Stimulated activated CD8-positive, alpha-beta memory T cell treated with anti-CD3 and anti-CD28 coated beads, Interleukin-15, amount 100 ng/mL, for 24 hours (primary cell): ENCODE measurements at places on chromosomes 2 and 18.

- DNase-seq, result no peak
Measured at GRCh38 chr2:169716238-169716886, 17.3 kb upstream of the KLHL23 start.

- DNase-seq, result no peak
Measured at GRCh38 chr2:8693157-8693821, 11.4 kb downstream of the ID2 start.

- no peak for DNase-seq
Measured at GRCh38 chr18:63040788-63041410, 278.7 kb downstream of the BCL2 start.

DNA sequence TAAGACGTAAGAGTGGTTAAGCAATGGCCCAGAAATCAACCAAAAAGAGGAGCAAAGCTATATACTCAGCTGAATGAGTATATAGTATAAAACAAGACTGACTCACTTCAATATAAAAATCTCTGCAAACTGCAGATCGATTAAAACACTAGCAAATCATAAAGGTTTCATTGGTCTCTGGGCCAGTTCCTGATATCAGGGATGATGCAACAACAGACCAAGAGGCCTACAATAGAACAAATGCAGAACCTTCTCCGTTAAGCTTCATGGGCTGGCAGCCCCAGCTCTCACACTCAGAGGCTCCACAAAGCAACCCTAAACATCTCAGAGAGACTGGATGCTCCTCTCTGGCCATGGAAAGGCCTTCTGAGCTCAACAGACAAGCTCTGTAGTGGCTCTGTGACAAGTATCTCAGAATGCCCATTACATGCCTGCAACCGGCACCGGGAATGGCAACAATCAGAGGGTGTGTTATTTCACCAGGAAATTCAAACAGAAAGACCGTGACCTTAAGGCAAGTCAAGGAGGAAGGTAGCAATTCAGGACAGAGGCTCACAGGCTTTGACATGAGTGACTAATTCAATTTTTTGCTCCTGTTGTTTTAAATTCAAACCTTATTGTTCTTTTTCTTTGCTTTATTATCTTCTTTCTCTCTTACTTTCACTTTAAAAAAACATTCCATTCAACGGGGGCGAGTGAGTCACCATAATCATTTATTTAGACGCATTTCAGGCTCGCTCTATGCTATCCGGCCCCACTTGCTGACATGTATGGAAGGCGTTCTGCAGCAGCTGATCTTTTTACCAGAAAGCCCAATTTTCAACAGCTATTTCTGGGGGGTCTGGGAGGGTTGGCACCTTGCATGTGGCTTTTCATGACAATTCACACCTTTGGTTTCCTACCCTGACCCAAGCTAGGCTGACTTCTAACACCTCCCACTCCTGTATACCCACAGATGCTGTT is 15.1 kb downstream of the CYRIA start:
- no peak for DNase-seq

DNA sequence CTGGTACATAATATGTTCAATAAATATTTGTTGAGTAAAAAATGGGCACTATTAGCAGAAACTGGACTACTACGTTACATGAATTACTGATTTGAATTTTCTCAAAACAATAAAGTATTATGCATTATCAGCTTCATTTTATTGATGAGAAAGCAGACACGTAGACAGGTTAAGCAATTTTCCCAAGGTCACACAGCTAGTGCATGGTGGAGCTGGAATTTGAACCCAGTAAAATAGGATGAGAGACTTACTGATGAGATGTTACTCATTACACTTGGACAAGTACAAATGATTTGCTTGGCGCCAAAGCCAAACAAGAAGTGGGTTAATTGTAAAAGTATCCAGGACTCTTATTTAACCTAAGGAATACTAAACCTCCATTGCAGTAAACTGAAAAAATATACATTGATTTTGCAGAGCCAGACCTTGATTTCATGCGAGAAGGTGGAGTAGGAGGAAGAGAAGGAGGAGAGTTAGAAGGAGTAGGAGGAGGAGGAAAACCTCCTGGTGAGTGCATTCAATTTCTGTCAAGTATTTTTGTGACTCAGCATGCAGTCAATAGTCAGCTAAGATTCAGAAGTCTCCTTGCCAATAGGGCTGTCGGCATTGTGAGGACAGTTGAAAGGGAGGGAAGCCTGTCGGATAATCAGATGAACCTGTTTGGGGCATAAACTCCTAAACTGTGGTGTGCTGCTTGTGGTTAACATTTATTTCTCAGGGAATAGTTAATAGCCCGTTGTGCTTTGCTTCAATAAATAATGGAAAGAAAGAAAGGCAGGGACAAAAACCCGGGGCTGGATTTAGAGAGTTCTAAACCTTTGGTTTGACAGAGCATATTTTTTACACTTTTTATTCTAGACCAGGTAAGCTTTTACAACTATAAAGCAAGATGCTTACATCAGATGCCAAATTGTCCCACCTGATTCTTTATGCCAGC is 77.0 kb upstream of the TACR1 start:
- DNase-seq, result no peak
